ENCODE measurements at places on chromosomes 11 and 22.
A peak's percentile ranks its signal among the peaks of the same experiment; 100 is the strongest.

DNA sequence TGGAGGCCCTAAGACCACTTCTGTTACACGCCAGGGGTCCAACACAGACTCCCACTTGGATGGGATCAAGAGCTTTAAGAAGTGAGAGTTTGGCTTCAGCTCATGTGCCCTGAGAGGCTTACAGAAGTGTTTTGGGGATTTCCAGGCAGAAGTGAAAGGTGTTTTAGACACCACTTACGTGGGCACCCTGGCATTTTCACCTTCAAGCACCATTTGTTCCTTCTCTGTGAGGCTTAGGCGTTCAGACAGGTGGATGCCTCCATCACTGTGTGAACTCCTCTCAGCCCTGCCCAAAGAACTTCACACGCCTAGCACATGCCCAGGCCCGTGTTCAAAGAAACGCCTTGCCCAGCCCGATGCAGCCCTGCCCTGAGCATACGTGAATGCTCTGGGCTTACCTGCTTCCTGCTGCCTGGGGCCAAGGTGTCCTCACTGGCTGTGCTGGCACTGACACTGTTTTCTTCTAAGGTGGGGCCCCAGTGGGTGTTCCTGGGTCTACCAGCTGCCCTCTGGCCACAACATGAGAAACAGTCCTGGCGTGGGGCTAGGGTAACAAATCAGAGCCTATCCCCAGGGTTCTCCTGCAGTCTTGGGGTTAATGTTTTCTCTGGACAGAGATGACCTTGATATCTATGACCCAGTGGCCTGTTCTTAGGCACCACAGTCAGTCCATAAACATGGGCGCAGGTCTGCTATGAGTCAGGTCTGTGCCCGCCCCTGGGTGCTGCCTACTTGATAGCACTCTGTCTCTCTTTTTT lies 34.0 kb downstream of the AMPD3 start:
- no peak for DNase-seq

DNA sequence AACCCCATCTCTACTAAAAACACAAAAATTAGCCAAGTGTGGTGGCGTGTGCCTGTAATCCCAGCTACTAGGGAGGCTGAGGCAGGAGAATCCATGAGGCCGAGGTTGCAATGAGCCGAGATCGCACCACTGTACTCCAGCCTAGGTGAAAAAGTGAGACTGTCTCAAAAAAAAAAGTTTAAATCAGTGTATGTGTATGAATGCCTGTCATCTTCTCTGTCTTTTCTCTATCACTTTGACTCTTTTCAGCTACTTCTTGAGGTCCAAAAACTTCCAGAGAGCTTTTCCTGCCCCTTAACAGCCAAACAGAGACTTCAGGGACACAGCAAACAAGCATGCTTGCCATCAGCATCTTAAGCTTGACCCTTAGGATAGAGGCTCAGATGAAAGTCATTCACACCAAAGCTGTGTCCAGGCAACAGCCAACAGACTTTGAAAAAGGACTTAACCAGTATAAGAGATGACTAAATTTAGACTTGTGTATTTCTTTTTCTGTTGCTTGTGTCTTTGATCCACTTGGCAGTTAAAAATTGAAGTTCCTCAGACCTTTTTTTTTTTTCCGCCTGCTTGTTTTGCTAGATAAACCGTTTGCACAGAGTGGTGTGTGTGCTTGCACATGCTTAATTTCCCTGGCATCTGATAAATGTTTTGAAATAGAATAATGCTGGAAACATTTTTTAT lies 151.9 kb downstream of the DBX1 start:
- DNase-seq, result no peak

GRCh38 chr22:26172389-26172990 lies 3.2 kb downstream of the SEZ6L start:
- peak; percentile 59 for DNase-seq

DNA sequence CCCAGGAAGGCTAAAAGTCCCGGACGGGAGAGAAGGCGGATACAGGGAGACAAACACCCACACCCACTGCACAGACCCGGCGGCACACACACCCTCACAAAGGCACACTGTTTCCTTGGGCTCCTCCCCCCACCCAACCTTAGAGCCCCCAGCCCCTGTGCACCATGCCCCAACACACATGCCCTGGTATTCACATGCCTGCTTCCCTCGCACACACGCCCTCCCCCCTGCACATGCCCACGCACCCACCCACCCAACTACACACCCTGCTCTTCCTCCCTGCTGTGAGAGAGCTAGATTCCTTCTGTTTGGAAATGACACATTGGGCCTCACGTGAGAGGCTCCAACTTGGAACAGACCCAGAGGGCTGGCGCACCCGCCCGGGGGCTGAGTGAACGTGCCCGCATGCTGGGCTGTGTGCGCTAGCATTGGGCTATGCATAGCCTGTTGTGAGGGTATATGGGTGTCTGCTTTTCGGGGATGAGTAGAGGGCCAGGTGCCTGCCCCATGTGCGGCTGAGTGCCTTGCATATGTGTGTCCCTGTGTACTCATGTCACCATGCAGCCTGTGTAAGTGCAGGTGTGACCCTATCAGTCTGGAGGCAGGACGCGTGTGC lies 518 bp upstream of the CHRM1 start:
- DNase-seq, result no peak

GRCh38 chr22:36900225-36900624 lies 13.2 kb upstream of the CSF2RB start:
- no peak for DNase-seq

DNA sequence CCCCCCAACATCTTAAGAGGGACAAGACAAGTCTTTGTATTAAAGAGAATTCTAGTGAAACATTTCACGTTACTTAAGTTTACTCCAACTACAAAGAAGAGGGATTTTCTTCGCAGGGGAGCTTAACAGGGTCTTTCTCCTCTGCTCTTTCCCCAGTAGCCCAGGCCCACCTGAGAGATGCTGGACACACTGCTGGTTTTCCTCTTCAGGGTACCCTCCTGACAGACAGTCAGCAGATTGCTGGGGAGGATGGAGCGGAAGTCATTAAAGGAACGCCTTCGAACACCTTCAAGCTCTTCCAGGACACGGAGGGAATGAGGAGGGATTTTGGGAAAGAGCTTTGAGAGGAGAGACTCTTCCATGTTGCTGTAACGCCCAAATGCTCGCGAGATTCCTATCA lies 39.1 kb downstream of the PI4KA start:
- DNase-seq, result no peak

DNA sequence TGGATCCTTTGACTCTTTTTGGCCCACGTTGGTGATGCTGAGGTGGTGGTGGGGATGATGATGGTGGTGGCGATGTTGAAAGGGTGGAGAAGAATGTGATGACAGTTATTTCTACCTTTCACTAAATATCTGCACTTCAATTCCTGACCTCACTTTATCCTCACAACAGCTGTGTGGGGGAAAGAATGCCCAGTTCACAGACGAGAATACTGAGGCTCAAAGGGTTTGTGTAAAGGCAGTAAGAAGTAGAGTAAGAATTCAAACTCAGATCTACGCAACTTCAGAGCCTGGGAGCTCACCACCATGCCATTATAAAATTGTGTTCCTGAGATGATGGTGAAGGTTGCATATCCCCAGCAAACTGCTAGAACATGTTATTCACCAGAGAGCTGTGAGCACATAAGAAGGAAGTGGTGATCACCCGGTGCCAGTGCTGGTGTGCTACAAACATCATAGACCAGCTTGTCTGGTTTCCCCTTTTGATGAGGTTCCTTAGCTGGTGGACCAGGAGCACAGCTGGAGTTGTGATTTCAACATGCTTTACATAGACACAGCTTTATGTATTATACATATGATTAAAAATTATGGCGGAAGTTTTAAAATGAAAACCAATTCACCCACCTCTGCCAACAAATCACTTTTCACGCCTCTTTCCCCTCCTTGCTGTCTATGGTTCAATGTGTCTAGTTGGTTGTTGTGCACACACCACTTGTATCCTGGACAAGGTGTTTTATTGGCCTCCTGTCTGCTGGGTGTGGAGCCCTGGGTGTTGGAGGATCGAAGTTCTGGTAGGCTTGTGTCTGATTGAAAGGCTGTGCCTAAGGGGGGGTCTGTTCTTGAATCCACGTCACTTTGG lies 6.2 kb downstream of the ST14 start:
- no peak for DNase-seq

- no peak for DNase-seq
These were observed 105.2 kb downstream of the KCNQ1 start for GRCh38 chr11:2549876-2550605.

GRCh38 chr11:64233913-64234586 lies at the start of gene VEGFB:
VEGFB (plus strand) TSS chr11:64234584; CDS start chr11:64234834, 250 bp downstream.
- DNase-seq, result no peak

GRCh38 chr11:115220423-115220822 lies 283.8 kb downstream of the CADM1 start:
- DNase-seq, result no peak

- no peak for DNase-seq
These were observed 928.9 kb downstream of the TBC1D22A start for GRCh38 chr22:47691152-47691895.

GRCh38 chr11:10413268-10413667 lies 41.8 kb upstream of the AMPD3 start:
- DNase-seq, result no peak

DNA sequence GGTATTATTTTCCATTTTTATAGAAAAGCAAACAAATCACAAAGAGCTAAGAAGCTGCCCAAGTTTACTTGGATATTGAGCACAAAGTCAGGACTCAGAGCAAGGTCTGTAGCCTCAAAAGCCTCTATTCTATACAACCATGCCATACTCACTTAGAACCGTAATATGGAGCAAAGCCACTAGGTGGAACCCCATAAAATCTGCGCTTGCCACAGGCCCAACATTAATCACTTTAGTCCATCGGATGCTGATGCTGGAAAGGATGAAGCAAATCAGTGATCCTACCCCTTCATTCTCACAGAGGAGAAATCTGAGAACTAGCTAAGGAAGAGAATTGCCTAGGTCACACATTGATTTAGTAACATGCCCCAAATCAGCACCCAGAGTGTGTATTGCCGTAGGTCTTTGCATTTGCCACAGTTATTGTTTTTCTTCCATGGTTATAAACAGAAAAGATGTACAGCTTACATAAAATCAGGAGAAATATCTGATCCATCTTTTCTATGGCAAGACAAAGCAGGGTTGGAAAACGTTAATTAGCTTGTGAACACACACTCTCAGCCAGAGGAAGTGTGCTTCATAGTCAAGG lies 56.7 kb upstream of the RAB38 start:
- no peak for DNase-seq

DNA sequence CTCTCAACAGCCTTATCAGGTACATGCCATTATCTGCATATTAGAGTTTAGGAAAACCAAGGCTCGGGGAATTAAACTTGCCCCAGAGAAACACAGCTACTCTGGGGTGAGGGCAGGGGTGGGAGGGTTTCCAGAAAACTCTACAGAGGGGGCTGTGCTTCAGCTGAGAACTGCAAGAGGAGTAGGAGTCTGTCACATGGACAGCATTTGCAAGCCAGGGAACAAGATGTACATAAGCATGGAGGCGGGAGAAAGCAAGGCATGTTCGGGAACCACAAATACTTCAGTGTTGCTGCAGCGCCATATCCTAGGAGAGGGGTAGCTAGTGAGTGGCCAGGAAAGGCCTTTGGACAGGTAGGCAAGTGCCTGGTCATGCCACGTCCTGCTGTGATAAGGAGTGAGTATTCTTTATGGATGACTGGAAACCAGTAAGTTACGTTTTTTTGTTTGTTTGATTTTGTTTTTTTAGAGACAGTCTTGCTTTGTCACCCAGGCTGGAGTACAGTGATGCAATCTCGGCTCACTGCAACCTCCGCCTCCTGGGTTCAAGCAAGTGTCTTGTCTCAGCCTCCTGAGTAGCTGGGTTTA lies 57.2 kb downstream of the GRAMD1B start:
- no peak for DNase-seq

- DNase-seq, result no peak
These were observed 631.3 kb upstream of the ANO5 start for GRCh38 chr11:21561581-21561980.

DNA sequence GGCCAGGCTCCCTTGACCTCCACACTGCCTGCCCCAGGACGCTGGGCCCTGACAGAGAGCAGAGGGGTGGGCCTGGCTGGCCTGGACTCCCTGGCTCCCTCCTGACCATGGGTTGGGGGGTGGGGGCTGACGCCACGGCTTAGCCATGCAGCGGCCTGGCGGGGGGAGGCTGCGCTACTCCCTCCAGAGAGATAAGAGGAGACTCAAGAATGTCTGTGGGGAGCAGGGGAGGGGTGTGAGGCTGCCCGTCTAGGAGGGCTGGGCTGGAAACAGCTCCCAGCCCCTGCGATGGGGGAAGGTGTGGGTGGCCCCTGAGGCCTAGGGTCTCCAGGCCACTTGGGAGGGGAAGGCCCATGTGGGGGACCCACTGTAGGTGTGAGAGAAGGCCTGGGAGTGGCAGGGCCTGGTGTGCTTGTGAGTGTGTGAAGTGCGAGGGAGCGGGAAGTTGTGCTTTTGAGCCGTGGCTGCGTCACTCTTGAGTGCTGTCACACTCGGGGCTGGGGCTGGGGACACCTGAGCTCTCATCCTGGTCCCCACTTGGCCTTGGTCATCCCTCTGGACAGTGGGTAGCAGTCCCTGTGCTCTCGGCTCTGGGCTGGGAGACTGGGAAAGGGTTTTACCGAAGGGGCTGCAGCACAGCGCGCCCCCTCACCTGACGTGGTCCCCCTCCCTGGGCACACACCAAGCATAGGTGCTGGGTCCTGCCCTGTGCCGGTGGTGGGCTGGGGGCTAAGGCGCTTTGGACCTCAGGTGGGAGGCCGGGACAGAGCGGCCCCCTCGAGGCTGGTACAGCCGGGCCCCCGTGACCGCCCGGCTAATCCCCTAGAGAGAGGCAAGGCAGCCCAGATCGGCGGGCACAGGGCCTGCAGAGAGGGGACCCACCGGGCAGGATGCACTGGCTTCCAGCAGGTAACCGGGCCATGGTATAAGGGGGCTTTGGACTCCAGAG lies 2.4 kb downstream of the MYRF start:
- DNase-seq, result no peak

- DNase-seq, result no peak
These were observed 147.0 kb upstream of the API5 start for GRCh38 chr11:43164831-43165230.

DNA sequence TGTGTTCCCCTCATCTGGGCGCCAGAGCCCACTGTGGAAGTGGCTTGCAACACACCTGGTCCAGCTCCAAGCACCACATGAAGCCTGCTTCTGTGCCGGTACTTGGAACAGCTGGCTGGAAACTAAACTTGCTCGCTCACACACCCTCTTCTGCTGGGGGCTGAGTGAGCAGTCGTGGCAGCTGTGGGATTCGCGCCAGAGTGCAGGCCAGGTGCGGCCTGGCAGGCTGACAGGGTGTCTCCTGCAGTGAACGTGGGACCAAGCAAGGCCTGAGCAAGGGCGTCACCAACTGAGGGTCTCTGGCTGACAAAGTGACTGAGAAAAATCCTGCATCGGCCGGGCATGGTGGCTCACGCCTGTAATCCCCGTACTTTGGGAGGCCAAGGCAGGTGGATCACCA lies 15.2 kb downstream of the SMC1B start:
- DNase-seq, result no peak

GRCh38 chr11:3380706-3381545 lies 2.0 kb upstream of the ZNF195 start:
- no peak for DNase-seq

GRCh38 chr11:34510673-34511072 lies 2.9 kb downstream of the ELF5 start:
- DNase-seq, result no peak

DNA sequence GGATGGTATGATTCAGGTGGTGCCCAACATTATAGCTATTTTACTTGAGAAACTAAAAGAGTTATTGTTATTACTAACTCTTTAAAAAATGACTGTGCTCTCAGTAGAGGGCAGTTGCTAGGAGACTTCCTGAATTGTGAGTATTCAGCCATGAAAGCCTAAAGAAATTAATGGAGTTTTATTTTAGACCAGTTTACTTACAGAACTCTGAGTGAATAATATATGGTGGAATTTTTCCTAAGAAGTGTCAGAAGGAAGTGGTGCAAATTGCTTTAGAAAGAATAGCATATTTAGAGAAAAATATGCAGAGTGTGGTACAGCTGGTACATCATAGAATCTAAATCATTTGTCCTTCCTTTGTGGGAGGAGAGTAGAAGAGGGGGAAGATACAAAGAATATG lies 689.9 kb upstream of the CCDC90B start:
- DNase-seq, result no peak

All from neural crest cell (in vitro differentiated cells).